ENCODE measurements at places on chromosomes 6 and 20.

GRCh38 chr20:58094698-58095097, 133.8 kb downstream of the ANKRD60 start:
- no peak for DNase-seq

- DNase-seq, result no peak
Observed at GRCh38 chr6:40442591-40442990, 144.6 kb downstream of the LRFN2 start.

GRCh38 chr6:166926748-166927147, 29.6 kb downstream of the RNASET2 start:
- no peak for DNase-seq

DNA sequence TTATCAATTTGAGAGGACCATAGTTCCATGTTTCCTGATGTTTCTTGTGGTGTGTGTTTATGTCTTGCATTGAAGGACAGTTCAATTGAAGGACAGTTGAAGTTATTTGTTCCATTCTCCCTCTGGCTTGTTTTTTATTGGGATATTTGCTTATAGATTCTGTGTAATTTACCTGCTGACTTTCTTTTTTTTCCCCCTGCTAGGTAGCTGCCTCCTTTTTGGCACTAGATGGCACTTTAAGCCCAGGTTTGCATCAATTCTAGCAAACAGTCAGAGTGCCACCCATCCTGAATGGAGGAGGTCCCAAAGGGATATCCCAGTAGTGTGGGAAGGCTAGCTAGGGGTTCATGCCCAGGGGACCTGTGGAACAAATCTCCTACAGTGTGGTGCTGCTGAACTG, 78.1 kb downstream of the CFAP61 start:
- no peak for DNase-seq

GRCh38 chr6:40755046-40755681, 168.0 kb upstream of the LRFN2 start:
- no peak for DNase-seq

DNA sequence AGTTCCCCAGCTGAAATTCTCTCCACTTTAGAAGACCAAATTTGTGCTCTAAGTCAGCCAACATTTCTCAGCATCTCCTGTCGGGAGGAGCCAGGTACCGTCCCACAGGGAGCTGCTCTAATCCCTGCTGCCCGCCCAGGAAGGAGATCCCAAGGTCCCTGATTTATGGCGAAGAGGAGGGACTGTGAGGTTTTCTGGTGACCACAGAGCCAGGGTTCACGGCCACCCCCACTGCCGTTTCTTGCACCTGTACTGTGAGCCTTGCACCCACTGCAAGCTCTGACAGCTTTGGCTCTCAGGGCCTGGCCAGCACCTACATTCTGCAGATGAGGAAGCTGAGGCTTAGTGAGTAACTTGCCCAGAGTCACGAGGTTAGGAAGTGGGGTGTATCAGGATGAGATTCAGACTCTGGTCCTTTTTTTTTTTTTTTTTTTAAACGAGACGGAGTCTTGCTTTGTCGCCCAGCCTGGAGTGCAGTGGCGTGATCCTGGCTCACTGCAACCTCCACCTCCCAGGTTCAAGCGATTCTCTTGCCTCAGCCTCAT, 34.9 kb downstream of the FOXC1 start:
- DNase-seq, result no peak

DNA sequence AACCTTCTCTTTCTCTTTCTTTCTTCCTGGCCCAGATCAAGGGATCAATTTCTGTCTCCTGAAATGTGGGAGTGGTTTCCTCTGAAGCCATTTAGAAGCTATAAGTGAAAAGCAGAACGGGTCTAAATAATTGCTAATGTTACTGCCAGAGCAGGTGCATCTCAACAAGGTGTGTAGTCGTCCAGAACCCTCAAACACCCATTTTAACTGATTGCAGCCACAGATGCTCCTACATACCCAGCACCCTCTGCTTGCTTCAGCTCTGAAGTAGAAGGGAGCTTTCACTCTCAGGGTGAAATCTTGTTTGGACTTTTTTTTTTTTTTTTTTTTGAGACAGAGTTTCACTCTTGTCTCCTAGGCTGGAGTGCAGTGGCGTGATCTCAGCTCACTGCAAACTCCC, 592.1 kb upstream of the ARID1B start:
- DNase-seq, result no peak

DNA sequence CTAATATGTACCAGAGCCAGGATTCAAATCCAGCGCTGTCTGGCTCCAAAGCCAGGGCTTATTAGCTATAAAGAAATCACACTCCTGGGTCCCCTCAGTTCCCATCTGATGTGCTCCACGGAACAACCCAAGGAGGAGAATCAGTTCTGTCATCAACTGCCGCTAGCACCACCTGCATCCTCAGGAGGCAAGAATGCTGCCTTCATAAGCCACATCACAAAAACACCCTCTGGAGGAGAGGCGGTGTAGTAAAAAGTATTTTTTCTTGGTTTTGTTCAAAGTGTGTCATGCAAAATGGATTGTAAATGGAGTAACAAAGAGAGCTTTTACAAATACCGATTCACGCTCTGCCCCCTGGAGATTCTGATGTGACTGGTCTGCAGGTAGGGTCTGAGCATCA, 57.1 kb downstream of the TNFRSF21 start:
- DNase-seq, result no peak

DNA sequence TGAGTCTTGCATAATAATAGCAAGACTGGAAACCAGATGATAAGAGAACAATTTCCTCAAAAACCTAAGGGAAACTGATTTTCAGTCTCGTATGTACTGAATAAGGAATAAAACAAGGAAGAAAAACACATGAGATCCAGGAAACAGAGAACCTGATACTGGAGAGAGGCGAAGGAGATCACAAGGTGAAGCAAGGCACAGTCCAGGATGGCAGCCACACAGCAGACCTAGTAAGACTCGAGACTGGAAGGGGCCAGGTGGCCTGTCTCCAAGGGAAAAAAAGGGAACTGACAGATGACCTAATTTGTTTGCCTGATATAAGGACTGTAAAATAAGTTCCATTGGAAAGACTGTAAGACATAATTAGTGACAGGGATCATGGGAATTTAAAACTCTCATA, 71.1 kb downstream of the TASP1 start:
- DNase-seq, result no peak

GRCh38 chr20:57509665-57510237, 15.2 kb downstream of the CTCFL start:
- DNase-seq, result no peak

DNA sequence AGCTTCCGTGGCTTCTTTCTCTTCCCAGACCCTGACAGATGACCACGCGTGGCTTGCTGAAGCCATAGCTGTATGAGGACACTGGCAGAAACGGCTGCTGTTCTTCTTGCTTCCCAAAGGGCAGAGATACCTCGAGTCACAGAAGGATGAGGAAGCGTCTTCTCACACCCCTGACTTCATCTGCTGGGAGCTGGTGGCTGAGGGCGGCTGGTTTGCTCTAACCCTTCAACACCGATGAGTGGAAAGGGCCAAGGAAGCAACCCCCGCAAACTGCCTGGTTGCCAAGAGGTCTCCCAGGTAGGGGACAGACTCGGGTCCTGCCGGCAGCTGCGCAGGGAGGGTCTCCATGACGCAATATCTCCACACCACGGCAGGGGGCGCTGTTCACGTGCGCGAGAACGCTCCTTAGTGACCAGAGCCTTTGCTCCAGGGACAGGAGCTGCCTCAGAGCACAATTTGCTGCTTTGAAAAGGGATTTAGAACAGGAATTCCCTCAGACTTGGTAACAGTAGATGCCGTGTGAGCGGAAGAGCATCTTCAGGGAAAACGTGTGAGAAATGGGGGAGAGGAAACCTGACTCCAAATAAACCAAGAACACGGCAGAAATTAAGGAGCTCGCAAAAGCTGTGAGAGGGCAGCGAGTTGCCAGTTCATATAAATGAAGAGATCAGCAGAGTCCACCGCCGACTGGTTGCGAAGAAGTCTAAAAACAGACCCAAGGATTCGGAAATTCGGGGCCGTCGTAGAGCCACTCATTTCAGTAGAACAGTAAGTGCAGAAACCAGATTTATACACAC, 80.2 kb downstream of the ERMARD start:
- DNase-seq, result no peak

- DNase-seq, result no peak
Observed at GRCh38 chr6:148507774-148508173, 165.1 kb downstream of the SASH1 start.

GRCh38 chr6:25927178-25927577, 3.3 kb downstream of the SLC17A2 start:
- DNase-seq, result no peak

DNA sequence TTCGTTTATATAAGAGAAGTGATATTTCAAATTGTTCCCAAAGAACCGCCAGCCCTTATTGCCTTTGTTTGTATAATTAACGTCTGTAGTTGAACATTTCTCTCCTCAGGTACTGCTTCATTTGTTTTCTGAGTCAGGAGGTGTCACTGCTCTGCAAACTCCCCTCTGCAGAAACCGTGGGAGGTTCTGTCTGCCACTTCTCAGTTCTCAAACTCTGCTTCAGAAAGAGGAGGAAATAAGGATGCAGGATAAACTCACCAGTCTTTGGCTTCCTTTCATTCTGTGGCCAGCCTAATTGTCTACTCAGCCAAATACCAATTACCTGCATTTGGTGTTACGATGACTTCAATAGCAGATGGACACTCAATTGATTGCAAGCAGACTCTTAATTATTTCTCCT, 149.8 kb downstream of the PAK5 start:
- DNase-seq, result no peak

DNA sequence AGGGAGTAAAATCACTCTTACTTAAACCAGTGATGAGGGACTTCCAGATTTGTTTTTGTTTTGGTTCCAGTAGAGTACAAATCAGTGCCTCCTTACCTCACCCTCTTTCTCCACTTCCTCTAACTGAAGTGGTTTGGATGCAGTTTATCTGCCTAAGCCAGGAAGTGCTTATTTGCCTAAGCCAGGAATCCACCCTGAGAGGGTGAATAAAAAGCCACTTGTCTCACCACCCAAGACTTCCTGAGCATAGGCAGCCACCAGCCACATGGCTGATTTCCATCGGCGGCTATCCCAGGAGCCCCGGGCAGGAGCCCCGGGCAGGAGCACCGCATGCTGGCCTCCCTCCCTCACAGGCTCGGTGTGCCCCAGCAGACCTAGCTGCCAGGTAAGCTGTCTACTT, 12.0 kb downstream of the LRP11 start:
- DNase-seq, result no peak

- DNase-seq, result no peak
Observed at GRCh38 chr6:170048615-170049256, 242.1 kb downstream of the DLL1 start.

DNA sequence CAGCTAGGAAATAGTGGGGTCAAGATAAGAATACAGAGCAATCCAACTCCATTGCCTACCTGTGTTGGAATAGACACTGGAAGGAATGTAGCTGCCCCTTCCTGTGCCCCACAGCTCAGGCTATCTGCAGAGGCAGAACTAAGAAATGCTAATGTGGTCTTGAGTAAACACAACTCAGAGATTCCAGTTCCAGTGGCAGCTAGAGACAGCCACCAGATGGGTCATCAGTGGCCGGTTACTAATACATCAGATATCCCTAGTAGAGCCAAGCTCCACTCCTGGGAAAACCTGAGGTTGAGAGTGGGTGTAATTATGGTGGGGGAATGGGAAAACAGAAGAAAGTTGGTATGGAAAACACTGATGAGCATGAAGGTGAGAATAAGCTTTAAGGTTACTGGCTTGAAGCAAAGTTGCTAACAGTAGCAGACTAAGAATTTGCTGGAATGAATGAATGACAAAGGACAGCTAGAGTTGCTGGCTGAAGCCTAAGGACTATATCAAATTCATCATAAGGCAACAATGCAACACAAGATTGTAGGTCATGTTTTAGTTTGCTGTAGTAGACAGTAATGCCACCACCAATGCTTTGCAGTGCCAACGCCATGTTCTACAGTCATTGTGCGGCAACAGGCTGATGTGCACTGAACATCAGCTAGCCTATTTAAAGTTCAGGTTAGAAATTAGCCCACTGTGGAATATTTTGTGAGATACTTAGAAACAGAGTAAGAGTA, 28.3 kb upstream of the FAM83C start:
- no peak for DNase-seq

- DNase-seq, result no peak
Observed at GRCh38 chr6:92684386-92684785, 735.0 kb downstream of the EPHA7 start.

GRCh38 chr20:37943501-37944455, 40.9 kb downstream of the VSTM2L start:
- no peak for DNase-seq

GRCh38 chr6:84002226-84002625, 31.3 kb upstream of the MRAP2 start:
- no peak for DNase-seq

- no peak for DNase-seq
Observed at GRCh38 chr6:128275681-128276080, 244.7 kb downstream of the PTPRK start.

- no peak for DNase-seq
Observed at GRCh38 chr6:159996087-159996622, 27.3 kb downstream of the IGF2R start.

GRCh38 chr6:135183002-135183531, 2.0 kb downstream of the MYB start:
- DNase-seq, result no peak

DNA sequence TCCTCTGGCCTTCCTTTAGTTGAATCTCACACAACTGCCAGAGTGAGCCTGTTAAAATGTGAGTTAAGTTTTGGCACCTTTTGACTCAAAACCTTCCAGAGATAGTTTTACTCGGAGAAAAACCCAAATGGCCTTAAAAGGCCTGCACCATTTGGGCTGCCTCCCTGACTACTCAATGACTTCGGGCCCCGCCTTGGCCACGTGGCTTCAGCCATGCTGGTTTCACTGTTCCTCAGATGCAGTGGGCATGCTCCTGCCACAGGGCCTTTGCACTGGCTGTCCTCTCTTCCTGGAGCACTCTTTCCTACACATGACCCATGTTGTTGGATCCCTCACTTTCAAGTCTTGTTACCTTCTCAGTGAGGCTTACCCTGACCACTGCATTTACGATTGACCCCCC, 18.3 kb downstream of the VEGFA start:
- DNase-seq, result no peak

DNA sequence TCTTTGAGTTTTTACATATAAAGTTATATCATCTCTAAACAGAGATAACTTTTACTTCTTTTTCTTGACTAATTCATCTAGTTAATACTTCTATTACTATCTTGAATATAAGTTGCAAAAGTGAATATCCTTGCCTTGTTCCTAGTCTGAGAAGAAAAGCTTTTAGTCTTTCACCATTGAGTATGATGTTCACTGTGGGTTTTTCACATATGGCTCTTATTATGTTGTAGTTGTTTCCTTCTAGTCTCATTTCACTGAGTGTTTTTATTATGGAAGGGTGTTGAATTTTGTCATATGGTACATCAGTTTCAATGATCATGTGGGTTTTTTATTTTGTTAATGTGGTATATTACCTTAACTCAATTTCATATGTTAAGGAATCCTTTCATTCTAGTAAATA, 488.3 kb downstream of the COL12A1 start:
- DNase-seq, result no peak

DNA sequence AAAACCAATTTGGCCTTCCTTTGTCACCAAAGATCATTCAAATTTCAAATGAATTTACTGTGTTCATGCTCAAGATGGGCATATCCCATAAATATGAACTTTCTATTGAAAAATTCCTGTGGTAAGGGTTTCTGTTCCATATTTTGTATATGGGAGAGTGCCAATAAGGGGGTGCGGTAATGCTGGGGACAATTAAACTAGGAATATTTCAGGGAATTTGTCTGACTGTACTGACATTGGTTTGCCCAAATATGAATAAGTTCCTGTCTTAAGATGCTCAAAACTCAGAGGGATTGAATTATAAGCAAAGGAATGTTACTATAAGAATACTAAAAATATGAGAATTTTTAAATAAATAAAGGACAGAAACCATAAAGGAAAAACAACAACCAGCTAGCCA, 553.0 kb upstream of the MARCKS start:
- no peak for DNase-seq

- no peak for DNase-seq
Observed at GRCh38 chr6:39508515-39508914, 186.0 kb upstream of the KCNK16 start.

All from GOT3 (cell line).